Spleen (tissue), 13 donors: ENCODE measurements at places on chromosomes 7 and 10. TPM values are rescaled to one million over a fixed set of nuclear protein-coding genes. Genes with fewer than 3 reads are reported as not detected.

DNA sequence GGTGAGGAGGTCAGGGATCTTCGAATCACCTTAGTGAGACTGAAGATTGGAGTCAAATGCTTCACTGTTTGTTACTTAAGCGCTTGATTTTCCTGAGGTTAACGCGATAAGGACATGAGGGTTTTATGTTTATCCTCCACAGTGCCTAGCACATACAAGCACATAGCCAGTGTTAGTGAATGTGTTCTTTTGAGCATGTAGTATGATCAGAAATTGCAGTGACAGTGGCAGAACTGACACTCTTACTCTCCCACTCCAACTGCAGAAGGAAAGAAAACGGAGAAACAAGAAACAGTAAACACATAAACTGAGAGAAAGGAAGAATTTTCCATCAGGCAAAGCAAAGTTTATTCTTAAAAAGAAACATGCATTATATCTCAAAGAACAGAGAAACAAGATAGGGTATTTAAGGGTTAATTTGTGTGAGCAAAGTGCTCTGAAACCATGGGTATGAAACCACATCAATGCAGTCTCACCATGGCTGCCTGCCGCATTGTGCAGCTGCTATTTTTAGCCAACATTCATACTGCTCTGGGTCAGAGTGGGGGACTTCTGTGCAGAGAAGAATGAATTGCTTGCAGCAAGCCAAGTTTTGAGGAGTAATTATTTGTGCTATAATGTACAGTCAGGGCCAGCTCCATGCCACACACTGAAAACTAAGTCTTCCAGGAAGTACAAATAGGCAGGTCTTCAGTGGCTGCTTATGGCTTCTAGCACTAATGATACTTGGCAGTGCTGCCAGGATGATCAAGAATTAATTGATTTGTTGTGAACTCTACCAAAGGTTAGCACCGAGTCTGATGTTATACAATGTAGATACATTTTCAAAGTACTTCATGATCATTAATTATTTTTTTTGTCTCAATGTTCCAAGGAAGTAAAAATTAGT lies 152.0 kb downstream of the MACC1 start:
- no peak for DNase-seq

DNA sequence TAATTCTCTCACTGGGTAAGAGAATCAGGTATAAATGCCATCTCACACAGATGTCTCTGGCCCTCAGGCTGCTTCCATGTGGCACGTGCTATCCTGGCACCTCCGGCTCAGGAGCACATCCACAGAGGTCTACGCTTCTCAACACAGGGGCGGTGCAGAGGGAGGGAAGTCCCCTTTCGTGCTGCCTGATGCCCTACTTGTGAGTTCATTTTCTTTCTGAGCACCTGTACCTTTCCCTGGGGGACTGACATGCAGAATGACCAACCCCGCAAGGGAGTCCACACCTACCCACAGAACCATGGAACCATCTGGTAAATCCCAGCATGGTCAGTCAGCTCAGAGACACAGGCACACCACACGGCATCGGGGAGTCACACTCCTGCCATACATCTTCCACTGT lies 99.0 kb upstream of the SAMD8 start:
- DNase-seq = no peak

DNA sequence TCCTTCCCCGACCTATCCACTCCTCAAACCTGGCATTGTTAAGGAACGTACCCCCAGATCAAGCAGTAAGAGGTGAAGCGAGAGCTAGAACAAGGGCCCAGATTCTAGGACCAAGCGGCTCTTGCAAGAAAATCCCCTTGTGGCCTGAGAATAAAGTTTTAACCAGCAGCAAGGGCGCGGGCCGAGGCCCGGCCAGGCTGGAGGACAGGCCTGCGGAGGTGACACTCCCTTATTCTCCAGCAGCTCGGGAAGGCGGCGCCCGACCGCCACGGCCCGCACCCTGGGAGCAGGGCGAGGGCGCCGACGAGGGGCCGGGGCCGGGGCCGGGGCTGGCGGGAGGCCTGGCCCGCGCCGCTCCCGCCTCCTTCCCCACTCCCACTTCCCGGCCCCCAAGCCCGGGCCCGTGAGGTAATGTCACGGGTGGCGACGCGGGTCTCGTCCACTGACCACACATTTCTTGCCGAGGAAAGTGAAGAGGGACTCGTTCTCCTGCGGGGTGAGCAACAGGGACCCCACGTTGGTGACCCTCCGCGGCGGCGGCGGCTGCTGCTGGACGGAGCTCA lies 551 bp downstream of the WASL start:
- peak; percentile 91 for DNase-seq

TMEM273 gene
- 64.5 TPM for polyA plus RNA-seq

STAG3 gene
- 123 TPM for polyA plus RNA-seq

DNA sequence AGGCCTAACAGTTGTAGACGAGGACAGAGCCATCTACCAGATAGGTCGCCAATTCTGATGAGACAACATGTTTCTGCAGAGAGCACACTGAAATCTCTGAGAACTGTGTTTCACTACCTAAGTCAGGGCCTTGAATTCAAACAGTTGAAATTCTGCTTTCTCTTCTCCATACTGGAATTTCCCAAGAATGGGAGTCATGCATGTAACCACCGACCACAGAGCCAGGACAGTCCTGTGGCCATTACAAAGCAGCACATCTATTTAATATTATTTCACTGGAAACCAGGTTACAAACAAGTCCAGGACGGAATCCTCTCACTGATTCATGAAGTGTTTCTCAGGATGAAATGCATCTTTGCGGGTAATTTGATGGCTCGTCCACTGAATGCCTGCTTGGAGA lies 62.0 kb upstream of the ST8SIA6 start:
- no peak for DNase-seq

GRCh38 chr7:29410996-29411395 lies 152.6 kb upstream of the PRR15 start:
- no peak for DNase-seq

GRCh38 chr10:50512214-50512595 lies 111.6 kb downstream of the SGMS1 start:
- DNase-seq = no peak

ABCC2 gene
- polyA plus RNA-seq = 1.2 TPM

GRCh38 chr7:12827920-12828319 lies 140.5 kb downstream of the ARL4A start:
- no peak for DNase-seq

GRCh38 chr7:83677180-83677866 lies 28.4 kb upstream of the SEMA3E start:
- DNase-seq = no peak
